ENCODE measurements at places on chromosomes 1 and 21.

- DNase-seq, result no peak
These were observed 113.8 kb downstream of the RHOU start for GRCh38 chr1:228849011-228849541.

- DNase-seq, result no peak
These were observed 157.6 kb upstream of the EDN2 start for GRCh38 chr1:41641941-41642527.

GRCh38 chr1:152640351-152640750 lies 17.4 kb upstream of the LCE3A start:
- no peak for DNase-seq

DNA sequence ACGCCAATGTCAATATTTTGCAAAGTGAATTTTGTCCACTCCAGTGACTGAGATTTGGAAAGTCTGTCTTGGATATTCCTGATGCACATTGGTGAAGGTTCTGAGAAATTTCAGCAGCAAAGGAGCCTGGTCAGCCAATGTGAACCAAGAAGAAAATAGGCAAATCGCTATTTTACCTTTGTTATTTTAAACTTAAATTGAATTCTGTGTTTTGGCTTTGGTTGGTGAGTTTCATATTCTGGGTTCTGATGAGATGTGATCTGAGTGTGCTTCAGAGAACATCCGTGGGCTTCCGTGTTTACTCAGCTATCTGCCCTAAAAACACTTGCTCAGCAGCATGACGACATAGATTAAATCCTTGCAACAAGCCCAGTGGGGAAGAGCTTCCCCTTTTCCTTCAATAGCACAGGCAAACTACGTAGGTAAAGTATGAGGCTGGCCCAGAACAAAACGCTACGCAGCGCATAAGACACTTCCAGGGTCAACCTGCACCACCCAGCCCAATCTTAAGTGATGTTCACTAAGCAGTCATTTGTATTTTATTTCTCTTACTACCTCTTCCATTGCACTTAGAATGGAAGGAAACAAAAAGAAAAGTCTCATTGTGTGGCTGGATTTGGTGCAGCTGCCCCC lies 176.4 kb upstream of the KAZN start:
- DNase-seq, result no peak

- no peak for DNase-seq
These were observed 243.7 kb upstream of the SNX7 start for GRCh38 chr1:98417820-98418219.

DNA sequence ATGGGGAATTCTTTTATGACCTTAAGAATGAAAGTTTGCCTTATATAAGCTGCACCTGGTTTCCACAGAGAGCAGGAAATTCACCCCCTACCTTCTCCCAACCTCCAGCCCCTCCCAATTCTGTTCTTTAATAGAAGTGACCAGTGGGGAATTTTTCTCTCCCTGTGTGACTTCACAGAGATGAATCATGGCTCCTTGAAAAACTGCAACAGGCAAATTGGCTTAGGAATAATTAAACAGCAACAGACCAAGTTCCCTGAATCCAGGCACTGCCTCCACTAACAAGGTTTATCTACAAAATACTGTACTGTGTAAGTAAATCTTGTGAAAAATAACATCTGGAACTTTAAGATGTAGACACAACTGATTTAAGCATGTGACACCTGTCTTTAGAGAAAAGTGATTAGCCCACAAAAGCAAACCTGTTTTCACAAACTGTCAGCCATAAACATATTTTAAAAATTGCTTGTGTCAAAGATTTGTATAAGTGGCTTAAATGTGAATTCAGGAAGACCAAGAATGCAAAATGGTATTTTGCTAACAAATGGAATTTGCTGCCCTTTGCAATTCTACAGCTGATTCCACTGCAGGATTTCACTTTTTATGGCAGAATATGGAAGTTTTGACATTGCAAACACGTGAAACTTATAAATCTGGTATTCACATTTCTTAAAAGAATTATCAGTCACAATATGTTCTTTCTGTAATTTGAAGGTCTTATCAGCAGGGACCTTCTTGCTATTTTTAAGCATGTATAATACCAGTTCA lies 54.0 kb downstream of the ALG14 start:
- DNase-seq, result no peak

GRCh38 chr1:171736196-171736595 lies 5.7 kb downstream of the VAMP4 start:
- DNase-seq, result no peak

DNA sequence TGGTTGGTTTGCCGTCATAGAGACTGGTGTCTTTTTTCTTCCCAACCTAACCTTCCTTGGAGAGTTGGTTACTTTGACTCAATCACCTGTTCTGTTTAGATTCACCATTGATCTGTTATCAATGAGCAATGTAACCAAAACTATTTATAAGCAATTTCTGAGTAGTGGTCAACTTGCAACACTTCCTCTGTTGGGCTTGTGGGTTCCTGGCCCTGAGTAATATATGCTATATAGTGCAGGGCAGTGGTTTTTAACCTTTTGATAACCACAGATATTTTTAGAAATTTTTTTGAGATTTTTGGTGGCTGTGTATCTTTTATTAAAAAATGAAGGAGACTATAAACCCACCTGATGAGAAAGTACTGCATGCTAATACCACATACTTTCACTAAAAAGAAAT lies 9.4 kb upstream of the XCL1 start:
- no peak for DNase-seq

DNA sequence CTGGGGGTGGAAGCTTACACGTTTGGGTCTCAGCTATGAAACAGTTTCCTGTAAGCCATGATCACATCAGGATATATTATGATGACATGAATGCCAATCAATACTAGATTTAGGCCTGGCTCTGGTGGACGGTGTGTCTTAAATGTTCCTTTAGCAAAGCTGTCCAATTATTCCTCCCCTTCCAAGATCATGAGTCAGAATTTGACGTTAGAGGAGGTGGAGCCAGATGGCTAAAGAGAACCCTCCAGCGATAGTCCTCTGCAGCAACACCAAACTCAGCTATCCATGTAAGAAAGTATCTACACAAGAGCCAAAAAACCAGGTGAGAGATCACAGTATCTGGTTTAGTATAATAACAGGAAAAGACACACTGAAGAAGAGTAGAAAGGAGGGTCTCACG lies 47.8 kb downstream of the PACC1 start:
- DNase-seq, result no peak

GRCh38 chr1:26838474-26839338 lies 12.2 kb downstream of the ZDHHC18 start:
- DNase-seq, result no peak

GRCh38 chr1:180860535-180860934 lies 52.2 kb upstream of the KIAA1614 start:
- DNase-seq, result no peak

- no peak for DNase-seq
These were observed 77.9 kb downstream of the OMA1 start for GRCh38 chr1:58468612-58469011.

DNA sequence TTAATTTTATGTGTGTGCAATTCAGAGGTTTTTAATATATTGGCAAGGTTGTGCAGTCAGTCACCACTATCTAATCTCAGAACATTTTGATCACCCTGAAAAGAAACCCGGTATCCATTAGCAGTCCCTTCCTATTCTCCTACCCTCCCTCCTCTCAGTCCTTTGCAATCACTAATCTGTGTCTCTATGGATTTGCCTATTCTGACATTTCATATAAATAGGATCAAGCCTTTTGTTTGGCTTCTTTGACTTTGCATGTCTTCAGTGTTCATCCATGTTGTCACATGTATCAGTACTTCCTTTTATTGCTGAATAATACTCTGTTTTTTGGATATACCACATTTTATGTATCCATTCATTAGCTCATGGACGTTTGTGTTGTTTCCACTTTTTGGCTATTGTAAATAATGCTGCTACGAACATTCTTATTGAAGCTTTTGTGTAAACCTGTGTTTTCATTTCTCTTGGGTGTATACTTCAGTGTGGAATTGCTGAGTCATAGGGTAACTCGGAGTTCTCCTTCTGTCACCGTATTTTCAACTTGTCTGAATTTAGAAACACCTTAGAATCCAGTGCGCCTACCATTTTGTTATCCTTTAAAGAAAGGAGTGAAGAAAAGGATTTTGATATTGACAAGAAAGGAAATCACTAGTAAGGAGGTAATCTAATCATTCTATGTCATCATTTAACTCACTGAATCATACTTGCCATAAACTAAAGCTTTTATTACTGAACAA lies 3.4 kb downstream of the CEP85 start:
- DNase-seq, result no peak

- no peak for DNase-seq
These were observed 95.4 kb upstream of the ZNF281 start for GRCh38 chr1:200505257-200505656.

GRCh38 chr1:67780637-67781036 lies 52.6 kb downstream of the GNG12 start:
- no peak for DNase-seq

GRCh38 chr1:179925922-179926849 lies 28.4 kb upstream of the CEP350 start:
- DNase-seq, result no peak

GRCh38 chr1:203686091-203686632 lies 59.5 kb downstream of the ATP2B4 start:
- DNase-seq, result no peak

GRCh38 chr1:36162680-36163239 lies 6.8 kb downstream of the MAP7D1 start:
- no peak for DNase-seq

GRCh38 chr1:214897581-214897980 lies 185.0 kb upstream of the KCNK2 start:
- DNase-seq, result no peak

- DNase-seq, result no peak
These were observed 102.3 kb upstream of the CSF3R start for GRCh38 chr1:36584874-36585453.

DNA sequence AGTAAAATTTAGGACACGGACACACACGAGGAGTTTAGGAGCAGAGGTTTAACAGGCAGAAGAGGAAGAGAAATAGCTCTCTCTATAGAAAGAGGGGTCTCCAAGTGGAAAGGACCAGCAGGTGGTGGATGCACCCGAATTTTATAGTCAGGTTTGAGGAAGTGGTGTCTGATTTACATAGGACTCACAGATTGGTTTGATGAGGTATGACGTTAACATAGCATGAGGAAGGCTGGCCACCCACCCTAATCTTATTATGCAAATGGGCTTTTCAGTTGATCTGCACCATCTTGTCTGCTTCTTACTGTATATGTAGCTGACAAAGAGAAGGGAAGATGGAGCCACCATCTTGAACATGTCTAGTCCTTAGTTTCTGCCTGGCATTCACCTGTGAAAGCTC lies 52.5 kb upstream of the RGS2 start:
- DNase-seq, result no peak

- no peak for DNase-seq
These were observed 55.9 kb downstream of the ITPKB start for GRCh38 chr1:226682871-226683814.

DNA sequence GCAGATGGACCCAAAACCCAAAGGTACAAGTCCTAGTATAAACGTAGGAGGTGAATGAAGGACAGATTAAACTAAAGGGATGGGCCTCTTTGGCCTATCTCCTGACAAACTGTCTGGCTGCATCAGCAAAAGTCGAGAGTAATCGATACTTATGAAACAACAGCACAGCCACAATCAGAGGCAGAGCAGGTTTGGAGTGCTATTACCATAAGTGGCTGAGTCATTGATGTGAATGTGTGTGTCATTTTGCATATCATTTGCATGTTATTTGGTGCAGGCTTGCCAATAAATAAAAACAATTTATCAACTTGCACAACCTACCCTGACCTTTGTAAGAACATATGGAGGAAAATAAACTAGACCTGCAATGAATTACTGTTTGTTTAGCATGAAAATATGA lies 283.1 kb downstream of the NUF2 start:
- no peak for DNase-seq

GRCh38 chr1:162916821-162917613 lies 56.0 kb upstream of the CCDC190 start:
- no peak for DNase-seq

- DNase-seq, result peak; percentile 84
These were observed 54.7 kb downstream of the MEF2D start for GRCh38 chr1:156445789-156446263.

GRCh38 chr1:229756666-229757065 lies 130.6 kb downstream of the URB2 start:
- no peak for DNase-seq

- DNase-seq, result no peak
These were observed 37.7 kb downstream of the IGFN1 start for GRCh38 chr1:201228011-201228983.

DNA sequence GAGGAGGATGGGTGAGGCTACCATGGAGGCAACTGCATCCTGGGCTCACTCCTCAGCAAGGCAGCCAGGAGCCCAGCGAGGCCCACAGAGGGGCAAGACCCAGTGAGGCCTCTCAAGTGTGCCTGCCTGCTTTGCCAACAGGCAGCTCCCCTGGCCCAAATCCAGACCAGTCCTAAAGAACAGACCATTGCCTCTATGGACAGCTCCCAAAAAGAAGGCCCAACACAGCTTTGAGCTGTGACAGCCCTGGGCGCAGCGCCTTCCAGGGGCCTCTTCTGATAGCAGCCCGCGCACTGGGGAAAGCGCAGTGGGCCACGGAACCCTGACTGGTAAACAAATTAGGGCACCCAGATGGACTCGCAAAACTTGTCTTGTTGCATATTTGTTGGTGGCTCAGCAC lies 25.5 kb downstream of the C1orf198 start:
- DNase-seq, result no peak

GRCh38 chr1:211925016-211925415 lies 94.5 kb upstream of the LPGAT1 start:
- DNase-seq, result no peak

DNA sequence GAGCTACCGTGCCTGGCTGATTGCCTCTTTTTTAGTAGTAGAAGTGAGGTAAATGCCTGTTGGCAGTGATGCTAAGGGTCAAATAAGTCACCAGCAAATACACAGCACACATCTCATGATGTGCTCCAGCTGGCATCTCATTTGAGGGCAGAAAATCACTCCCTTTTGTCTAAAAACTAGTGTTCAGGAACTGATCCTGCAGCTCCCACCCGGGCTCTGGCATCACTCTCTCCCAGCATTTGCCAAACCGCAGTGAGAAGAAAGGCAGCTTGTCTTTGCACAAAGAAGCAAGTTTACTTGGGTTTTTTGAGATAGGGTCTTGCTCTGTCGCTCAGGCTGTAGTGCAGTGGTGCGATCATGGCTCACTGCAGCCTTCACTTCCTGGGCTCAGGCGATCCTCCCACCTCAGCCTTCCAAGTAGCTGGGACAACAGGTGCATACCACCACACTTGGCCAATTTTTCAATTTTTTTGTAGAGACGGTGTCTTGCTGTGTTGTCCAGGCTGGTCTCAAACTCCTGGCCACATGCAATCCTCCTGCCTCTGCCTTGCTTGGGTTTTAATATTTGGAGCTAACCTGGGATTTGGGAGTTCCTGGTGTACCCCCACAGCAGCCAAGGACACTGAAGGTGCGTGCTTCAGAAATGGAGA lies 4.1 kb downstream of the RBP7 start:
- DNase-seq, result no peak

Data from hypothalamus (tissue), 51 donors.